Calu3 (cell line): ENCODE measurements at places on chromosomes 1 and 21. TPM values are rescaled to one million over a fixed set of nuclear protein-coding genes. Genes with fewer than 3 reads are reported as not detected.

Gene YRDC
- total RNA-seq = 18.6 and 18.8 TPM in 2 replicates

Gene FMO4
- total RNA-seq = 2.5 and 3.4 TPM in 2 replicates

Gene RLF
- 11.7 and 12.9 TPM in 2 replicates for total RNA-seq

Gene ARMH1
- 4.7 and 5.8 TPM in 2 replicates for total RNA-seq

Gene OLFML3
- total RNA-seq = 0.24 TPM in 1 of 2 replicates, not detected in the other

Gene LRRN2
- not detected in 2 replicates for total RNA-seq

Gene TMOD4
- total RNA-seq = 1.6 and 2.1 TPM in 2 replicates

Gene FNDC5
- total RNA-seq = 0.15 TPM in 1 of 2 replicates, not detected in the other

Gene CIART
- 0.42 and 1.5 TPM in 2 replicates for total RNA-seq

Gene SLC22A15
- 3.9 and 5.0 TPM in 2 replicates for total RNA-seq

Gene OR2T33
- not detected in 2 replicates for total RNA-seq

Gene DTL
- 37.7 and 44.0 TPM in 2 replicates for total RNA-seq

Gene CELA3A
- total RNA-seq = not detected in 2 replicates

Gene MAGOH
- 61.9 and 70.2 TPM in 2 replicates for total RNA-seq

Gene SPATA6
- total RNA-seq = 7.1 and 15.7 TPM in 2 replicates

Gene SPATA1
- total RNA-seq = 0.52 and 0.73 TPM in 2 replicates

Gene MR1
- 10.0 and 11.3 TPM in 2 replicates for total RNA-seq

Gene YOD1
- total RNA-seq = 17.7 and 22.4 TPM in 2 replicates

Gene SYPL2
- total RNA-seq = 0.20 TPM in 1 of 2 replicates, not detected in the other

Gene TSSK3
- total RNA-seq = 1.8 and 5.1 TPM in 2 replicates

Gene CRYAA
- not detected in 2 replicates for total RNA-seq

Gene SYT2
- total RNA-seq = not detected in 2 replicates

Gene EDN2
- total RNA-seq = 0.28 TPM in 1 of 2 replicates, not detected in the other

Gene TTC22
- total RNA-seq = 17.2 and 17.4 TPM in 2 replicates

Gene KRTAP22-2
- total RNA-seq = not detected in 2 replicates

Gene DMRTA2
- total RNA-seq = 0.19 and 0.37 TPM in 2 replicates

Gene LCE1B
- total RNA-seq = not detected in 2 replicates

Gene KIF2C
- total RNA-seq = 54.9 and 67.6 TPM in 2 replicates

Gene NPR1
- total RNA-seq = not detected in 2 replicates

Gene RNU1-3
- total RNA-seq = 1,678 and 1,905 TPM in 2 replicates

Gene CSDE1
- 333 and 362 TPM in 2 replicates for total RNA-seq

Gene FAAH
- total RNA-seq = 31.4 and 34.2 TPM in 2 replicates

Gene DCST1
- 0.17 TPM in 1 of 2 replicates, not detected in the other for total RNA-seq

Gene CD48
- total RNA-seq = not detected in 2 replicates

Gene OR2L13
- total RNA-seq = not detected in 2 replicates

Gene NPHS2
- not detected in 2 replicates for total RNA-seq

Gene SFN
- 74.5 and 103 TPM in 2 replicates for total RNA-seq

Gene MTARC2
- total RNA-seq = 9.1 and 16.4 TPM in 2 replicates

Gene TSPAN1
- total RNA-seq = 46.2 and 94.8 TPM in 2 replicates

Gene USP16
- total RNA-seq = 19.5 and 21.7 TPM in 2 replicates

Gene RNU1-1
- total RNA-seq = 1,678 and 1,905 TPM in 2 replicates
